ENCODE measurements at places on chromosomes 12 and 14.
A peak's percentile ranks its signal among the peaks of the same experiment; 100 is the strongest.

- DNase-seq = peak; percentile 78
Observed at GRCh38 chr12:32535288-32535999, 136.1 kb downstream of the FGD4 start.

- no peak for DNase-seq
Observed at GRCh38 chr12:83630526-83630925, 943.8 kb downstream of the TMTC2 start.

GRCh38 chr14:80942191-80942600 is 658 bp upstream of the CEP128 start:
- no peak for DNase-seq

DNA sequence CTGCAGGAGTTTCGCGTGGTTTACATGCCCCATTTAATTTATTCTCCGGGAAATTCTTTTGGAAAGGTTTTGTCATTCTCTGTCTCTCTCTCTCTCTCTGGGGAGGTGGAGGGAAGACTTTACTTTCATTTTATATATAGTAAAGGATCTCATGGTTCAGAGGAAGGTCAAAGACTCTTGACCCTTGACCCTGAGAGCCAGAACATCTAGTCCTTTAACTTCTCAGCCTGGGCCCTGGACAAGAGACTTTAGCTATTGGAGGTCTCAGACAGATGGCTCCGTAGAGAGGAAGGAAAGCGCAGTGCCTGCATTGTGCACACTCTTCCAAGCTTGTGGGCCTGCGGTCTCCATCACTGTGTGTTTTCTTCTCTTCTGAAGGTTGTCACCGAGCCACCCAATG is 43.7 kb downstream of the CCDC92 start:
- no peak for DNase-seq

DNA sequence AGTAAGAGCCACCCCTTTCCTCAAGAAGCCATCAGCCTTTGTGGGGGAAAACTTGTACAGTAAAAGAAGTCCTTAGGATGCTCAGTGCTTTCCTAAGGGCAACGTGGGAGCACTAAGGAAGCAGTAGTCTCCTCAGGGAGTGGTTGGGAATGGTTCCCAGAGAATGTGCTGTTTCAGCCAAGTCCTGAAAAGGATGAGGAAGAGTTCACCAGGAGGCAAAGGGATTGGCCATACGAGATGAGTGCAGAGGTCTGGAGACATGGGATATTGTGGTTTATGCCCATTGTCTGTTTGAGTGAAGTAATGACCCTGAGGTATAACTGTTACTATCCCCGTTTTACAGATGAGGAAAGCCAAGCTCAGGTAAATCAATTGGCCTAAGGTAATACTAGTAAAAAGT is 86.0 kb upstream of the ATF1 start:
- no peak for DNase-seq

- DNase-seq = no peak
Observed at GRCh38 chr14:90538716-90539495, 142.1 kb downstream of the CALM1 start.

DNA sequence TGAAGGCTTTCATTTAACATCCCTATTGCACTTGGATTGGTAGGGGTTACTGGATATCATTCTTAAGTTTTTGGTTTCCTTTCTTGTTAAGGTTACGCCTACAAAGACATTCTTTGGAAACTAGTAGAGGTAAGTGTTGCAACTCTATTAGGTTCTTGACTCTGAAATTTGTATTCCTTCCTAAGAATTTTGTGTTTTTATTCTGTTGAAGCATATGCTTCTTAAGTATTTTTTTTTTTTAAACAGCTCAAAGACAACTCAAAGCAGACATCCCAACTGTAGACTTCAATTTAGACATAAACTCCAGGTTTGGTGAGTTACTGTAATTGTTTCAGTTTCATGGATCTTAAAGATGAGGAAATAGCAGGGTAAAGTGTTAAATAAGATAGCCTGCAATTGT is 1.1 kb upstream of the RBMS2 start:
- no peak for DNase-seq

DNA sequence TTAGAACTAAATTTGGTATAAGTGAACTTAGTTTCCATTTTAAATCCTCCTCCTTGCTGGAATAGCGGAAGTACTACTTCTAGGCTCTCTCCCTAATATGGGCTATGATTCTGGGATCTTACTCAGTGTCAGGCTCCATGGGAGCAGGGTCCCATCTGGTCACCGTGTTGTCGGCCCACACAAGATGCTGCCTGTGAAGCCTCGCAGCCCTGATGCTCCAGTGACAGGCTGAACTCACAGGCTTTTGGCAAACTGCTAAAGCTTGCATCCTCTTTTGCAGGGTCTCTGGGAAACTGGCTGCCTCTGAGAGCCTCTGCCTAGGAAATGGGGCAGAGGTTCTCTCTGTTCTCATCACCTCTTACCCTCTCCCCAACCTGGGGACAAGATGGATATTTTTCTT is 88.4 kb downstream of the RPAP3 start:
- DNase-seq = no peak

DNA sequence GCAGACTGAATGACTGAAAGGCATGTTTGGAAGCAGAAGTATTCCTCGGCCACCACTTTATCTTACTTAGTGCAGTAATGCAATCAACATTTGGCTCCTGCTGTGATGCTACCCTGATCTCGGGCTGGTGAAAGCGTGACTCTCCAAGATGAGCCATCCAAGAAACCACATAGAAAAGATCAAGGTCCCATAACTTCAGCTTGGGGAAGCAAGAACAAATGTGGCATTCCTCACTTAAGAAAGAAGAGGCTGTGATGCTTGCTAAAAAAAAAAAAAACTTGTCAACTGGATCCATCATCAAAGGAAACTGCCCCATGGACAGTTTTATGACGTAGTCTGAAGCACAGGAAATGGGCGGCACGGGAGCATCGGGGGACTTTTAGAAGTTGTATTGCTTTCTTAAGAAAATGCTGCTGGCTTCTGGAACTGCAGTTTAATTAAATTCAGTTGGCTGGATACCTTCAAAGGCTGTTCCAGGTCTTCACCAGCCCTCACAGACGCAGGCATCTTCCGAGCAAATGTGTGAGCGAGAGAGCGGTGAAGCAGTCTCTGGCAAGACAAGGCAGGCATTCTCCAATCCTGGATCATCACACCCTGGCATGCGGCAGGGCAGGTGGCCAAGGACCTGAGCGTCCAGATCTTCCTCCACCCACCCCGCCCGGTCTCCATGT is 38.2 kb upstream of the MAP1LC3B2 start:
- DNase-seq = no peak

GRCh38 chr12:2641207-2641606 is 153.6 kb upstream of the FKBP4 start:
- peak; percentile 43 for DNase-seq

- peak; percentile 27 for DNase-seq
Observed at GRCh38 chr12:106082216-106083175, 56.3 kb downstream of the NUAK1 start.

- peak; percentile 55 for DNase-seq
Observed at GRCh38 chr14:99246536-99247097, 25.4 kb downstream of the BCL11B start.

Measured in right forelimb (tissue), 1 donor.